GM23338 (cell line): ENCODE measurements at places on chromosomes 7 and 10. TPM values are rescaled to one million over a fixed set of nuclear protein-coding genes. Genes with fewer than 3 reads are reported as not detected.
A peak's percentile ranks its signal among the peaks of the same experiment; 100 is the strongest.

GRCh38 chr7:110918949-110919548, 171.9 kb upstream of the LRRN3 start:
- no peaks in the 10 kb centered on the region for H3K4me1 ChIP-seq
- H3K27ac ChIP-seq = no peak overlapping the region
- DNase-seq = no peak
- no peaks in the 10 kb centered on the region for H3K27me3 ChIP-seq

- no peak overlapping the region for H3K27ac ChIP-seq
- no peak for DNase-seq
- no peak overlapping the region for H3K4me3 ChIP-seq
- H3K36me3 ChIP-seq = no peaks in the 10 kb centered on the region
- peaks cover 17% of the 10 kb centered on the region for H3K4me1 ChIP-seq
- H3K27me3 ChIP-seq = no peaks in the 10 kb centered on the region
Observed at GRCh38 chr10:13624630-13625029, 37.9 kb downstream of the PRPF18 start.

DNA sequence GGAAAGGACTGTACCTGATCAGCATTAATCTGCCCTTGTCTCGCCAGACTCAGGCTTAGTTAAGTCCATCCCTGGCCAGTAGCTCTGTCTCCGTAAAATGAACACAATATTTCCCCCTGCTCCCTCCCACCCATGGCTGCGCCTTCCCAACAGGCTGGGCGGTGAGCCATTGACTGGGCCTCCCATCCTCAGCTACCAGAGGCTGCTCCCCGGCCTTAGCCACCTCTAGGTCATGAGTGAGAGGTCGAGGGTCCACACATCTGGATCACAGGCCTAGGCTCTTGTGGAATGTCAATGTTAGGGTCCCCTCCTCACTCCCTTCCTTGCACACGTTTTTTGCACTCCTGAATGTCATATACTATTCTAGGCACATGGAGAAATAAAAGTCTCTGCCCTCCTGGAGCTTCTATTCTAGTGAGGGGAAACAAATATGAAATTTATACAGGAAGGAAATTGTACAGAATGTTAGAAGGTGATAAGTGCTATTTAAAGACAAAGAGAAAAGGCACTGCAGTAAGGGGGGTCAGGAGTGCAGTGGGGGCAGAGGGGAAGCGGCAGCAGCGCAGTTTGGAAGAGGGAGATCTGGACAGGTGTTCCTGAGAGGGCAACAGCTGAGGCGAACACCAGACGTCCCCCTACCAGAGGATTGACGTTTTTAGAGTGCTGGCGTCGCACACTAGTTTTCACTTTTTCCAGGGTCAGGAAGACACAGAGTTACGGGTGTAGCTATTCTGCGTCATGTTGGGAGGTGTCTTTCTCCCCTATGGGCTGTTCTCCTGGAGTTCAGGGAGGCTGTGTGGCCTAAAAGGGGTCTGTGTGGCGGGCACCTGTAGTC, 17.2 kb upstream of the EIF5AL1 start:
- no peak overlapping the region for H3K4me3 ChIP-seq
- H3K27ac ChIP-seq = no peak overlapping the region
- H3K36me3 ChIP-seq = no peaks in the 10 kb centered on the region
- DNase-seq = no peak

DNA sequence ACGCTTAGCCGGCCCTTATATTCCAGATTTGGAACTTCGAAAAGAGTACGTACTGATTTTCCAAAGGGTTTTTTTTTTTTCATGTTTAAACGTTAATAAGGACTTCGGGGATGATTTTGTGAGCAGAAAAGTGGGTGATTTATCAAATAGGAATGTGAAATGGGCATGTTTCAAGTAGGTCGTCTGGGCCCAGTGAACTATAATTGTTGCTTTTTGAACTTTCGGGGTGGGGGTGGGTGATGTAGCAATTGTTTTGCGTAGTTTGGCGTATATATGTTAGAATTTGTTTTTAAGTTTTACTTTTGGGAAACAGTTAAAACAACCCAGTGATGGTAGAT, 299 bp upstream of the PBLD start:
- H3K36me3 ChIP-seq = peaks cover 8% of the 10 kb centered on the region; the same call in 1 of the 2 replicates
- peaks cover 32% of the 10 kb centered on the region for H3K4me1 ChIP-seq
- no peaks in the 10 kb centered on the region for H3K27me3 ChIP-seq
- peak overlapping the region; percentile 73 for H3K4me3 ChIP-seq
- peak overlapping the region; percentile 98 for H3K27ac ChIP-seq
- DNase-seq = no peak

TRIM50 gene
- polyA plus RNA-seq = 0.19 TPM in 1 of 2 replicates, not detected in the other

HYAL4 gene
- polyA plus RNA-seq = not detected in 2 replicates

GALNT17 gene
- polyA plus RNA-seq = 11.1 and 11.5 TPM in 2 replicates
